NCI-H1092 (cell line): ENCODE measurements at places on chromosomes 12 and 14.

GRCh38 chr12:30985814-30986452 lies 59.4 kb downstream of the TSPAN11 start:
- DNase-seq, result peak; percentile 59

DNA sequence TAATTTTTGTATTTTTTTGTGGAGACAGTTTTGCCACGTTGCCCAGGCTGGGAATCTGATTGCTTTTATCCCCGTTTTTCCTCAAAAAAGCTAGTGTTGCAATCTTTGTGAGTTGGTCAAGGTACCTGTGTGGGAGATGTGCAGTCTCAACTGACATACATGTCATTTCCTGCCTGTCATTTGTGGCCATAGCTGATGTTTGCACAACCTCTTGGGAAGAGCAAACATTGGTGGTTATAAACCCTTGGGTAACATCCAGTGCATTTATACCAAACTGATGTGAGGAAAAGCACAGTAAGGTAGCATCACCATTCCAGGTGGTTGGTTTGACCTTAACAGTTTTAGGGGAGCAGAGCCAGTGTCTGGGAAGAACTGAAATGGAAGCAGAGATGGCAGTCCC lies 54.7 kb downstream of the ATG14 start:
- DNase-seq, result peak; percentile 41

GRCh38 chr12:129662234-129662633 lies 241.6 kb downstream of the TMEM132D start:
- no peak for DNase-seq

DNA sequence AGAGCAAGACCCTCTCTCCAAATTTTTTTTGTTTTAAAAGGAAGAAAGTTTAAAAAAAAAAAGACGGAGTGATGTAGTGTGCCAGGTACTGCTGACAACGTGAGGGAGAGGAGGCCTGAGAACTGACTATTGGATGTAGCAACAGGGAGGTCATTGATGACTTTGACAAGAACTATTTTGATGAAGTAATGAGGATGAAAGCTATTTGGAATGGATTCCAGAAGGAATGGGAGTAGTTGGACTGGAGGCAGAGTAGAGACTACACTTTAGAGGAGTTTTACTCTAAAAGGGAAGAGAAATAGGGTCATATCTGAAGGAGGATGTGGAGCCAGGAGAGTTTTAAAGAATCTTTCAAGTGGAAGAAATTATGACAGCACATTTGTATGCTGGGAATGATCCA lies 27.8 kb upstream of the SLC38A2 start:
- no peak for DNase-seq

DNA sequence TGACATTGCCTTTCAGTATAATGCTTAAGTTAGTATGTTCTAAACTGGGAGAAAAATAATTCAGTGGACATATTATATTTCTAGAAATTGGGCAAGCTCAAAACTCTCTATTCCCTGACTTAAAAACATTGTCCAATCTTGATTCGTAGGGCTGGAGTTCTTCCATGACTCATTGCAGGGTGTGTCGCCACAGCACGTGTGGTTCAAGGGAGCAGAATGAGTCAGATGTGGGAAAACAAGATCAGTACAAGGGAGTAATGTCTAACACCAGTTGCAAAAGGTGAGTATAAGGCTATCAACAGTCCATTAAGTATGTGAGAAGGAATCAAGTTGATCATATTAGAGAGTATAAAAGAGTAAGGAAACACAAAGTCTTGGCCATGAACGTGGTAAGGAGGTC lies 887.0 kb downstream of the TMTC2 start:
- no peak for DNase-seq

DNA sequence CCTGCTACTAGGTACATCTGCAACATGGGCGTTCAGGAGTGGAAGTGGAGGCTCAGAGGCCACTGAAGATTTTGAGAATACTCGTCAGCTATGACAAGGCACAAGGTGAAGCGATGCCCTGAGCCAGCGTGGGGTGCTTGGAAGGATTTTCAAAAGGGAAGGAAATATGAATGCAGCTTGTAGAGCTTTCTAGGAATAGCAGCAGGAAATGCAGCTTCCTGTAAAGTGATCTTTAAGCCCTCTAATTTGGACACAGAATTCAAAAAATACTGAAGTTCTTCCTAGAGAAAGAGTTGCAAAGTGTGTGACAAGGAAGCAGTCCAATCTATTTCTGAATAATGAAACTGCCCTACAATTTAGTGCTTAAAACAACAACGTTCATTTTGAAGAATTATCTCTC lies 13.2 kb upstream of the C1S start:
- no peak for DNase-seq

DNA sequence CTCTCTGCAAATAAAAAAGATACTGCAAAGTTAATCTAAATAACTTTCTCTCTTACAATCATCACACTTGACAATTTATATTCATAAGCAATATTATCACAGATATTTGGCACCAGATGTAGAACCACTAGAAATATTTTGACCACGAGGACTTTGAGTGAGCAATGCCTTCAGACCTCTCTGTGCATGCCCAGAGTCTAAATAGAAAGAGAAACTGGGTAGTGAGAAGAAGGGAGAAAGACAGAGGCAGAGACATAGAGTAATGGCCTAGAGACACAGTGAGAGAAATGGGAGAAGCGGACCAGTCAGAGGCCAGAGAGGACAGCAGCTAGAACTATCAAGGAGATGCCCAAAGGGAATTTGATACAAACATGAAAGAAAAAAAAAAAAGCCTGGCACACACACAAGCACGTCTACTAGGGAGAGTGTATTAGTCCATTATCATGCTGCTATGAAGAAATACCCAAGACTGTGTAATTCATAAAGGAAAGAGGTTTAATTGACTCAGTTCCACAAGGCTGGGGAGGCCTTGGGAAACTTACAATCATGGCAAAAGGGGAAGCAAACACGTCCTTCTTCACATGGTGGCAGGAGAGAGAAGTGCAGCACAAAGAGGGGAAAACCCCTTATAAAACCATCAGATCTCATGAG lies 41.1 kb downstream of the BMP4 start:
- DNase-seq, result no peak

DNA sequence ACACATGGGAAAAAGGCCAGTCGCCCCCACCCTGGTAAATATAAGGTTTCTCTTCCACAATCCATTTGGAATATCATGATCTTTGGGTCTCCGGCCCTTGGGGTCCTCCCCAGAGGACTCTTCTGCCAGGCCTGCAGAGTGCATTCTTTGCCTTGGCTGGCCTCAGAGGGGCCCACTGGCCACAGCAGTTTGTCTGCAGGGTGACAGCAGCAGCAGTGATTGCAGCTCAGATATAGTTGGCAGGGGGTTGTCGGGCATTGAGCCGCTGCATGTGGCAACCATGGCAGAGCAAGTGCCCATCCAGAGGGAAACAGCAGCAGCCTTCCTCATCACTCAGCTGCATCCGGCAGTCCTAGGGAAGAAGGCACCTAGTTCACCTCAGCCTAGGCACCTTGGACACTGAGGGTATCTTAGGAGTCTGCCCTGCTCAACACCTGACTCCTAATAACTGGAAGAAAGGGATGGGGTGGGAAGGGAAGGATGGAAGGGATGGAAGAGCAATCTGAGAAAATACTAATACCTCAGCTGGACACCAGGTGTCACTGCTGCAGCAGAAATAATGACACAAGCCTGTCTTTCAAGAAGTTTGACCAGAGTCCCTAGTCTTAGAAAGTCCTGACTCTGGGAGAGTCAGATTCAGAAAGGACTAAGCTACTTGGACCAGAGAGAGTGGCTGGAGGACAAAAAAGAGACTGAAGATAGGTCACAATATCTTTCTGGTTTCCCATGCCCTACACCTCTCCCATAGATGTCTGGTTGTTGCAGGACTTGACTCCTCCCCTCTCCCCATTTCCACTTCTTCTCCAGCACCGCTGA lies 8.9 kb downstream of the AJUBA start:
- no peak for DNase-seq

DNA sequence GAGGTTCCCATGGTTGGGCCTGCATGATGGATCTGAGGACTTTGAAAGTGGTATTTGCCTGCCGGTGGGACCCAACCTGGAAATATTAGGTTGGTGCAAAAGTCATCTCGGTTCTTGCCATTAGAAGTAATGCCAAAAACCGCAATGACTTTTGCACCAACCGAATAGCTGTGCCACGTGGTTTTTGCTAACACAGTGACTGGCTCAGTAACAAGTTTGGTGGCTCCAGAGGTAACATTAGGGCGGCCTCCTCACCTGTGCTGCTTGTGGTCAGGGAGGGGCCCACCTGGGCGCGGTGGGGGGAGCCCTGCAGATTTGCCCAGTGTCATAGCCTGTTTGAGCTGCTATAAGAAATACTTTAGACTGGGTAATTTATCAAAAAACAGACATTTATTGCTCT lies 1.8 kb downstream of the BDKRB2 start:
- DNase-seq, result no peak

DNA sequence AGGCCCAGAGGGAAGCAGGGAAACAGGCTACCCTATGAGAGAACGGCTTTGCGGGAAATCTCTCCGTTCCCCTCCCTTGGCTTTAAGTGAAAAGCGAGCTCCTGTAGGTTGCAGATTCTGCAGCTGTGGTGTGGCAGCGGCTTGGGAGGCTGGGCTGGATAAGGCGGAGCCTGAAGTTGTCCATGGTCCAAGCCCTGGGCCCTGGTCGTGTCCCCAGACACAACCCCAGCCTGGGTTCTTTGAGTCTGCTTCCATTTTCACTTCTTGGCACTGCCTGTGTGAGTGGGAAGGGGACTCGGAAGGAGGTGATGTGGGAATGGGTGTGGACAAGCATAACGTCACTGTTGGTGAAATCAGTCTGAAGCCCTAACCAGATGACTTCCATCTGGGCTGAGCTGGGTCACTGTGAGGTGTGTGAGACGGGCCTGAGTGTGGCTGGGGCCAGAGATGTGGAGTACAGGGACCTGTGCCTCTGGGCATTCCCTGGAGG lies 43.0 kb upstream of the CTDSP2 start:
- DNase-seq, result no peak

GRCh38 chr14:39419272-39419671 lies 13.0 kb downstream of the FBXO33 start:
- no peak for DNase-seq

DNA sequence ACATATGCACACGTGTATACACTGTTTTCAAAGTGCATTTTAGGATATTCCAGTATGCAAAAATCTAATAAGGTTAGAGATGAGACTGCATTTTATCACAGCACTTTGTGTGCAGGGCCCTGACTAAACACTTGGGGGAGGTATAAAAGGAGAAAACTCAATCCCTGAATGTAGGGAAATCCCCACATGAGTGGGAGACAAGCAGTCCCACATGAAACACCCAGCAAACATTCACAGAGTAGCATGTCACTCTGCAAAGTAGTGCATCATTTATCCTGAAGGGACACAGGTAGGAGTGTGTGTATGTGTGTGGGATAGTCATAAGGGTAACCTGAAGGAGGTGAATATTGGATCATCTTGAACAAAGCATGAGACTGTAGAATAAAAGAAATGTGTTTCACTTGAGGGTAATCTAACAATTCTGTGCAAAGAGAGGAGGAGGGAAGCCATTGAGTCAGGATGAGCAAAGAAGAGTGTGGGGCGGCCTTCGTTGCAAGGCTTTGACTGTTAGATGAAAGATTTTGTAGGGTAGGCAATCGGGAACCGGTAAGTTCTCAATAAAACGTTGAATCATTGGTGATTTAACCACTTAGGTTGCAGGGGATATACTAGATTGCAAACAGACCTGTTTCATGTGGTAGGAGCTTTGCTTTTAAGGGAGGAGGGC lies 2.9 kb downstream of the PRPF40B start:
- no peak for DNase-seq

DNA sequence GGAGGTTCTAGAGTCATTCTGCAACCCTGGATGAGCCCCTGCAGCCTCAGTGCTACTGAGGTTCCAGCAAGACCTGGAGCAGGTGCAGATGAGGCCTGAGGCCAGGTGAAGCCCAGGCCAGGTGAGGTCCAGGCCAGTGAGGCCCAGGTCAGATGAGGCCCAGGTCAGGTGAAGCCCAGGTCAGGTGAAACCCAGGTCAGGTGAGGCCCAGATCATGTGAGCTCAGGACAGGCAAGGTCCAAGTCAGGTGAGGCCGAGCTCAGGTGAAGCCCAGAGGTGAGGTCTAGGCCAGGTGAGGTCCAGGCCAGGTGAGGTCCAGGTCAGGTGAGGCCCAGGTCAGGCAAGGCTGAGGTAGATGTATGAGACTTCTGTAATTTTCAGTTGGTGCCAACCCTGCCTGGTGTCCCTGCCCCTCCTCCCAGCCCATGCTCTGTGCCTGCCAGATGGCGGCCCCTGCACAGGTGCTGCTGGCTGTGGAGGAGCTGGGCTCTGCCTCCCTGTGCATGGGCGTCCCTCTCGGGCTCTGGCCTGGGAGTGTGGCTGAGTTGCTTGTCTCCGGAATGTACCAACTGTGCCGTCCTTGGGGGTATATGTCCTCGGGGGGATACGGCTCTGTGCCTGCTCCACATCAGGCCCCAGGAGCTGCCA lies 388.5 kb downstream of the TMEM121 start:
- DNase-seq, result no peak

- peak; percentile 77 for DNase-seq
Observed at GRCh38 chr12:54220092-54220557, 31.3 kb upstream of the SMUG1 start.

DNA sequence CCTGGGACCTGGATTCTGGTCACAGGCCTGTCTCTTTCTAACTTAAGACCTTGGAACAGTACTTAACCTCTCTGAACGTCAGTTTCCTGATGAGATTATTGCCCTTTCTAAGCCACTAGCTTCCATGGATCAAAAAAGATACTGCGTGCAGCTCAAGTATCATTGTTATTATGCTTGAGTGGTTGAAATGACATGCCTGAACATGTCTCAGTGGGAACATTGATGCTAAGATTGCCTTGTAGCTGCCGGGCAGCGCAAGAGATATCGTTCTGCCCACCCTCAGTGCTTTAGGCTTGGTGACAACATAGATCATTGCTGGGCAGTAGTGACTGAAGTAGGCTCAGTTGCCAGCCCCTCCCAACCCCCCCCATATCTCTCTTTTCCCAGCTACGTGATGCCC lies 131.9 kb downstream of the SMOC1 start:
- DNase-seq, result no peak

GRCh38 chr12:62434494-62435302 lies 31.9 kb upstream of the MON2 start:
- no peak for DNase-seq

DNA sequence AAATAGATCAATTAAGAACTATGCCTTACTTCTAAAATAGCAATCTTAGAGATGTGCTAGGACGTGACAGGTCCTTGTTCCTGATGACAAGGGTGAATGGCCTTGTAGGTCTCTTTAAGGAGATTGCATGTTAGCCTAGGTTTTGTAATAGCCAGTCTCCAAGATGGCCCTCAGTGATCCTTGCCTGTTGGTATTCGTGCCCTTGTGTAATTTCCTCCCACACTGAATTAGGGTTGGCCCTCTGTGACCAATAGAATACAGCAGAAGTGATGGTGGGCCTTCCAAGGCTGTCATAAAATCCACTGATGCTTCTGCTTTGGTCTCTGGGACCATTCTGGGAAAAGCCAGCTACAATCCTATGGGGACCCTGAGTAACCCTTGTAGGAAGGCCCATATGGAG lies 38.2 kb upstream of the SNX6 start:
- DNase-seq, result no peak
